Daoy (cell line): ENCODE measurements at places on chromosomes 16 and 17. TPM values are rescaled to one million over a fixed set of nuclear protein-coding genes. Genes with fewer than 3 reads are reported as not detected.

- no peak for DNase-seq
These were observed 27.3 kb downstream of the HLF start for GRCh38 chr17:55292094-55292493.

DNA sequence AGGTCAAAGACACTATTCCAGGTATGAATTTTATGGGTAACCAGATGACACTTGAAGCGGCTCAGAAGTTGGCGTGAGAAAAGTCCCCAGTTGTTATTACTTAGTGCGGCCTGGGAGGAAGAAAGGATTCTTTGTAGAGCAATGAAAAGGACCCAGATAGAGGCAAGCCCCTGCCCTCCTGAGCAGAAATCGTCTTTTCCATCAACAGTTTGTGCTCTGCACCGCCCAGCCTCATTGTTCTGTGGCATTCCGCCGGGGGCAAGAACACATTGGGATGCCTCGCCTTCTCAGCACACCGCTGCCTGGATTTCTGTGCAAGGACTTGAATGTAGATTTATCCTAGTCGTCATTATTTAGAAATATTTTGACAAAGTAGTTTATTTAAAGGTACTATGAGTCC is 32.7 kb upstream of the CRHR1 start:
- no peak for DNase-seq

- DNase-seq: no peak
These were observed 64.8 kb upstream of the AMZ2 start for GRCh38 chr17:68182940-68183551.

- peak; percentile 48 for DNase-seq
These were observed 6.1 kb upstream of the STAC2 start for GRCh38 chr17:39231591-39232551.

UMOD gene
- not detected in 2 replicates for total RNA-seq

RAMP2 gene
- 2.7 TPM in 1 of 2 replicates, not detected in the other for total RNA-seq

DNA sequence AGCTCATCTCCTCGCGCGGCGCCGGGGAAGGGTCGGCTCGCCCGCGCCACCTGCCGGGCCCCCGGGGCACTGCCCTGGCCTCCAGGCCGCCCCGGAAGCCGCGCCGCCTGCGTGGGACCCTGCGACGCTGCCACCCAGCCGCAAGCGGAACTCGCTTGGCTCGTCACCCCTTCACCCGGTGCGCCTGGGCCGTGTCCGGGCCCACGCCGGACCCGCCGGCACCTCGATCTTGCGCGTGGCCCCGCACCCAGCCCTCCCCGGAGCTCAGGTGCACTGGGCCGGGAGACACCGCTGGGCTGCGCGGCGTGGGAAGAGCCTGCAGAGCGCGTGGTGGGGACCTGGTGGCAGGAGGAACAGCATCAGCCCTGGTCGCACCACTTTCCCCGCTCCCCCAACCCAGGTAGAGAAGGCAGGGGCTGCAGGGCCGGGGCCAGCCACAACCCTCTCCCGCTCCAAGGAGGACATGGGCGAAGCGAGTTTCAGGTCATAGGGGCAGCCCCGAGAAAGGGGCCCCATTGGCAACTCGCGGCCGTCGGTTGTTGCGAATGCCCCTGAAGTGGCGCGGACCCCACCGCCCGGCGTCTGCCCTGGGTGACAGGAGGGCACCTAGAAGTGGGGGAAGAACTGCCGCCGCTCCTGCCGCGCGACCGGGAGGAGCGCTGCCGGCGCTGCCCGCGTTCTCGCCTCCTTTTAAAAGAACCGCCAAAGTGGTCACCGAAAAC is 363 bp upstream of the MIF4GD start:
- DNase-seq: peak; percentile 88

GRCh38 chr16:61432421-61432820 is 603.8 kb downstream of the CDH8 start:
- DNase-seq: no peak

HBZ gene
- total RNA-seq: not detected in 2 replicates

DNA sequence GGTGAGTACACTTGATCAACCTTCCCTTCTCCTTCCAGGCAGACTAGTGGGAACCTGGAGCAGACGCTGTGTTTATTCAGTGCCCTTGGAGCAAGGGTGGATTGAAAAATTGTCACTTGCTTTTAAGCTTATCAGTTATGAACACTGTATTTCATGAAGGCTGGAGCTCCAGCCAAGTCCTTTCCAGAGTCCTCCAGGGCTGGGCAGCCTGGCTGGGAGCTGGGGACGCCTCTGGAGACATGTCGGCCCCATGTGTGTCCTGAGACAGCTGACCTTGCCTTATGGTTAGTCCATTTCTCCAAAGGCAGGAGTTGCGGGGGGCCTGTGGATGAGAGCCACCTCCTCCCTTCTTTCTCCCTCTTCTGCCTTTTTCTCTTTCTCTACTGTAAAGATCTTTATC is 67.0 kb downstream of the RAP1GAP2 start:
- no peak for DNase-seq

ZNF385C gene
- total RNA-seq: 0.34 and 0.63 TPM in 2 replicates

GRCh38 chr17:28661635-28662526 is at the start of the genes SDF2 and SUPT6H:
Gene SDF2 (minus strand): TSS chr17:28661906. CDS start chr17:28661876, 30 bp downstream.
Gene SUPT6H (plus strand): TSS chr17:28662205. CDS start chr17:28673402, 11,197 bp downstream.
- DNase-seq: peak; percentile 93

DNA sequence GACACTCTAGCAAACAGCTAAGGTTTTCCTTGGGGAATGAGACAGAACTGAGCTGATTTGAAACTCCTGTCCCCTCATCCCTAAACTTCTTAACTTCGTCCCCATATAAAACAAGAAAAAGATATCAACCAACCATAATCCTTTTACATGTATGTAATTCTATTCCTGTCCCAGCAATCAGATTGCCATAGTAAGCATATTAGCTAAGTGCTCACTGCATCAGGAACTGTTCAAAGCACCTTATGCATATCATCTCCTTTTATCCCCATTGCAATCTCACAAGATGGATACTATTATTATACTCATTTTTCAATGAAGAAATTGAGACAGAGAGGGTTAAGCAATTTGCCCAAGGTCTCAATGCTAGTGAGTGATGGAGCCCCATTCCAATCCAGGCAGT is 6.8 kb downstream of the KIF18B start:
- DNase-seq: no peak

GRCh38 chr16:56815721-56816120 is 49.3 kb upstream of the SLC12A3 start:
- no peak for DNase-seq

DNA sequence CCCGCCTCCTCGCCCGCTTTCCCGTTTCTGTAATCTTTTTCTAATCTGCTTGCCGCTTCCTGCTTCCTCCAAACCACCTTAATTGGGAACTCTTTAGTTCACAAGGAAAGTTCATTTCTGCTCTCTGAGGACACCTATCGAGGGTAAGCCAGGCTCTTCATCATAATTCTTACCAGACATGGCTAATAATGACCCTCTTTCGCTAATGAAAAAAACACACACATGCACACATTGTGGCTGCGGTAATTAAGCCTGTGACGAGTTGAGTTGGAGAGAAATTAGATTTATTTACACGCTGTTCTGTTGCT is 100.6 kb downstream of the ZNF423 start:
- peak; percentile 65 for DNase-seq

DNA sequence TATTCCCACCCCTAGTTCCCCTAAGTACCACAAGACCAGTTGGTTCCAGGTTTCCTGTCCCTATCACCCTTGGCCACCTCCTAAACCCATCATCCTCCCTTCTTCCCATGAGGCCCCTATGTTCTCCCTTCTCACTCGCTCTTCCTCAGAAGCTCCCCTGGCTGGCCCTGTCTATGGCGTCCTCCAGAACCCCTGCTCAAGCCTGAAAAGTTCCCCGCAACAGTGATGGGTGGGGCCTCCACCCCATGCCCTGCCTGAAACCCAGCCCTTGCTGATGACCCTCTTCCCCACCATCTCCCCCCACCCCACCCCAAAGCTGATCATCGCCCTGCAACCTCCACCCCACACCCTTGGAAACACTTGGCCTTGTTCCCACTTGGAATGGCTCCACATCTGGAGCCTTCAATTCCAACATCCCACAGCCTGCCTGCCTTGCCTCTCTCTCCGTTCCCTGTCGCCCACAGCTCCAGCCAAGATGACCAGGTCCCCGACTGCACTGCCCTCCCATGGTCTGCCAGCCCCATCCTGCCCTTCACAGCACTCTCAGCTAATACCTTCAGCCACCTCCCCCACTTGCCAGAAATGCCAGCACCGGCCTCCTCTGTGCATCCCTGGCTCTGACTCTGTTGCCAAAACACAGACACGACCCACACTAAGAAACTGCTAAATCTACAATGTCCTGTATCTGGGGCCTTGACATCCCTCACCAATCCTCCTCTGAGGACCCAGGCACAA is 10.5 kb downstream of the OSBPL7 start:
- DNase-seq: no peak

GRCh38 chr16:86914876-86915717 is 336.7 kb downstream of the FOXL1 start:
- DNase-seq: no peak

GRCh38 chr17:18186627-18186982 is 3.0 kb downstream of the ALKBH5 start:
- no peak for DNase-seq

DNA sequence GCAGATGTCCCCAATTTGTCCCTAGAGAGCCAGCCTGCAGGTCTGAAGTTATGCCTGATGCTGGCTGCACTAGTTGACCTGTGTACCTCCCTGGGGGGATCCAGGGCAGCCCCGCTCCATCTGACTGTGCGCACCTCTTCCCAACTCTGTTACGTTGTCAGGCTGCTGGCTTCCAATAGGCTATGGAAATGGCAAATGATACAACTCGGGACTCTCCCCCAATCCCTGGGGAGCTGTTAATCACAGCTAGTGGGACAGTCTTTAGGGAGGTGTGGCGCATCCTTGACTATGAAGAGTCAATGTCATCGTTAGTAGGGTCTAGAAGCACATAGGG is 30.1 kb downstream of the GPRC5B start:
- DNase-seq: no peak

GRCh38 chr16:28543072-28543471 is 4.3 kb upstream of the NUPR1 start:
- DNase-seq: no peak

GRCh38 chr17:1153795-1154546 is 25.8 kb downstream of the ABR start:
- peak; percentile 56 for DNase-seq

DNA sequence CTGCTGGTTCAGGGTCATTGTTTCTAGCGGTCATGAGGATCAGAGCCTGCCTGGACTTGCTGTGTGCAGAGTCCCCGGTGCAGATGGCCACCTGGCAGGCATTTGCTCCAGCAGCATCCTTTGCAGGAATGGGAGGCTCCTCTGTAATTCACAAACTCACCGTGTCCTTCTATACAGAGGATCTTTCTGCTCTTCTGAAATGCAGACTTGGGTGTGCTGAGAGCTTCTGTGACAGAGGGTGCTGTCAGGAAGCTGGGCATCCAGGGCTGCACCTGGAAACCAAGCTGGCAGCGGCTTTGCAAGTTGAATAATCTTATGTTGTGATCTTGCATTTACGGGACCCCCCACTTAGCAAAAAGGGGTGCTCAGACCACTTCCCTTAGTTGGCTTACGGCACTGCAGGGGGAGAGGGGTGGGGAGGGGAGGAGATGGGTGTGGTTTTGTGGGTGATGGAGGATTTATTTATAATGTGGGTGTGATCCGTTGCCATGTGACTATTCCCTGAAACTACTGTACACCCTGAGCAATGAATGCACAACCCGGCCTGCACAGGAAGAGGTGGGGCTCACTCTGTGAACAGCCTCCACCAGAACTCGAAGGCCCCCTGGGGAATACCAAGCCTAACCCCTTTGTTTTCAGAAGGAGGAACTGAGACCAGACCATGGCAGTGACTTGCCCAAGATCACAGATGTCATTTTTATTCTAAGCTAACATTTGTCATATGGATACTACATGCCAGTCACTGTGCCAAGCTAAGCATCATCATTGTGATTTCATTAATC is 178.3 kb downstream of the PRKCB start:
- peak; percentile 37 for DNase-seq

DNA sequence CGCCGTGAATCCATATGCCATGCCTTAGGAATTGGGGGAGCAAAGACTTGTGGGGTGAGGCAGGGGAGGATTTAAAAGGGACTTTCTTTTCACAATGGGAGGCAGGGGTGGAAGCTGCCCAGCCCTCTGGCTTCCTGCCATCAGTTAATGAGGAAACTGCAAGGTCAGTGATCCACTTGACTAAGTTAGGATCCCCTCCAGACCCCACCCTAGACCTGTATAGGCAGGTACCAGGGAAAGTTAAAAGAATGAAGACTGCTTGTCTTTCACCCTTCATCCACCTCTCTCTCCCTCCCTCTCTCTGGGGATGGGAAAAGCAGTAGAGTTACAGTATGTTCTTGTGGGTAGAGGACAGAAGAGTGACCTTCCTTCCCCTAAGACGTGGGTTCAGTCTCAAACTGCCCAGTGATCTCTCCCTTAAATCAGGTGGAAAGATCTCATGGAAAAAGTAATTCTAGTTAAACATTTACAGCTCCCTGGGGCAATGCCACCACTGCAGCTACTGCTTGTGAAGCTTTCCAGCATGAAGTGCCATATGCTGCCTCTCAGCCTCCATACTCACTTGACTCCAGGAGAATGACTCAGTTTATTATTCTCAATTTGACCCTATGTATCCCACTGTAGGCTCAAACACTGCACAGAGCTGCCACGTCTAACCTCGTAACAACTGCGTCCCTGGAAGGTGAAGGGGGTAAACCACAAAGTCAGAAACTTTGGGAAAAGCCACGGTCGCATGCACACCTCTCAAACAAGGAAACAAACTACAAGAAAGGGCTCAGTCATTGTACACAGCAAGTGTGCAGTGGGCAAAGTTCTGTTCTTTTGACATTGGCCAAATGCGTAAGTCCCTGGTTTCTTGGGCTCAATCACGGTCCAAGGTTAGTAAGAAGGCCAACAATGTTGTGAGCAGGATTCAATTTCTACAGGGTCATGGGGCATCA is 1.2 kb downstream of the COA3 start:
- DNase-seq: no peak

SLC35G6 gene
- total RNA-seq: 0.06 TPM in 1 of 2 replicates, not detected in the other

GRCh38 chr17:28744104-28744971 is 527 bp downstream of the TRAF4 start:
- DNase-seq: peak; percentile 63

- no peak for DNase-seq
These were observed 282.3 kb upstream of the CCL2 start for GRCh38 chr17:33972763-33973162.

OTOA gene
- not detected in 2 replicates for total RNA-seq

CTRB2 gene
- not detected in 2 replicates for total RNA-seq

DNA sequence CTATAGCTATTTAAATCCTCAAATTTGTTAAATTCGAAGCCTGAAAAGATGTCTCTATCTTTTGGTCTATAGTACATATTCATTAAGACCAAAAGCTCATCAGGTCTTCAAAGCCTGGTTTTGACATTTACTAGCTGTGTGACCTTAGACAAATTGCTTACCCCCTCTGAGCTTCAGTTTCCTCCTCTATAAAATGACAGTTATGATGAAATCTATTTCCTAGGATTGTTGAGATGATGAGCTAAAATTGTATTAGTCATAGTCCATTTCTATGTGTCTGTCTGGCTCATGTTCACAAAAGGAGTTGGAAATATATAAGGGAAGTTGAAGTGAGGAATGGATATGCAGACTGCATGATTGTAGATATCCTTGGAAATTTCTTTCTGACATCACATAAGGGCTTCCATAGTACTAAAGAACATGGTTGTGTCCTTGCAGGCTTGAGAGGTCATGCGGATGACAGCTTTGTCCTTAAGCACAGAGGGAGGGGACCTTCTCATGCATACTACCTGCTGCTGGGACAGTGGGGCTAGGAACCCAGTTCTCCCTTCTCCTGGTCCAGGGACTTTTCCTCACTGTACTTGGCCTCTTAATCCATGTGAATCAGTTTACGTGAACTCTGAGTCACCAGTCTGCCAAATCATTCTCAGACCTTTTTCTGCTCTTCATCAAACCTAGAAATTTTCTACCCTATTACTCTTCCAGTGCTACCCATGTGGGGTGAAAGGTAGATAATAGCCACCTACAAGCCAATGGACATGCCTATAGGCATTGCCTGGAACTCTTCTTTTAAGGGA is 487.5 kb upstream of the SALL1 start:
- no peak for DNase-seq
